ENCODE measurements at places on chromosomes 3 and 15. TPM values are rescaled to one million over a fixed set of nuclear protein-coding genes. Genes with fewer than 3 reads are reported as not detected.

Gene AADACL2
- total RNA-seq, result not detected

Gene ACTL6A
- 86.5 TPM for total RNA-seq

Gene NKTR
- total RNA-seq, result 85.9 TPM

Gene FGF12
- total RNA-seq, result not detected

Gene ERICH6
- total RNA-seq, result 0.60 TPM

Gene MUSTN1
- 1.5 TPM for total RNA-seq

Gene WDR72
- not detected for total RNA-seq

Gene P2RY1
- total RNA-seq, result 0.44 TPM

Gene EXD1
- not detected for total RNA-seq

Gene C3orf22
- total RNA-seq, result not detected

Gene GOLGA8R
- 12.1 TPM for total RNA-seq

Gene ISL2
- total RNA-seq, result 0.32 TPM

Gene TLR9
- total RNA-seq, result 0.79 TPM

Gene SLC2A2
- not detected for total RNA-seq

Gene TOPBP1
- total RNA-seq, result 96.1 TPM

Gene GPR62
- total RNA-seq, result not detected

Gene SAMD7
- not detected for total RNA-seq

Gene IGSF11
- 2.5 TPM for total RNA-seq

Gene SUSD5
- total RNA-seq, result not detected

Gene CLDN18
- total RNA-seq, result not detected

Gene C3orf49
- not detected for total RNA-seq

Gene TMCO5A
- total RNA-seq, result not detected

Gene RARRES1
- total RNA-seq, result not detected

Gene LSAMP
- total RNA-seq, result not detected

Gene HDGFL3
- total RNA-seq, result 76.8 TPM

Gene RTP1
- not detected for total RNA-seq

Gene CASR
- total RNA-seq, result not detected

Gene PIK3CB
- total RNA-seq, result 3.6 TPM

Gene LNP1
- 1.4 TPM for total RNA-seq

Gene INSYN1
- not detected for total RNA-seq

Gene CBLB
- total RNA-seq, result 117 TPM

Gene PEX11A
- total RNA-seq, result 1.4 TPM

Gene C3orf85
- total RNA-seq, result not detected

Measured in activated CD8-positive, alpha-beta T cell treated with anti-CD3 and anti-CD28 coated beads, Interleukin-2, amount 10 ng/mL, durations not matched to agents 7 days and 5 days (primary cell).